T47D (cell line): ENCODE measurements at places on chromosomes 16 and 17.

GRCh38 chr16:50114357-50115129, 38.6 kb upstream of the TENT4B start:
- peak; percentile 6 for DNase-seq

DNA sequence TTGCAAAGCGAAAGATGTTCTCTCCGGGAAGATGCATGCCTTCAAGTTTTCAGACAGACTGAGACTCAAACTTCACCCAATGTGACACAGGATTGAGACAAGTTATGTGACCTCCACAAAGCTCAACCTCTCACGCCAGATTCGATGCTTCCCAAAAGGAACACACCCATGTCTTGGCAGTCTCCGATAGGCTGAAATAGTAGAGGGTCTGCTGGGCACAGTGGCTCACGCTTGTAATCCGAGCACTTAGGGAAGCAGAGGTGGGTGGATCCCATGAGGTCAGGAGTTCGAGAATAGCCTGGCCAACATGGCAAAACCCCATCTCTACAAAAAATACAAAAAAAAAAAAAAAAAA, 22.1 kb downstream of the ZFHX3 start:
- DNase-seq: no peak

DNA sequence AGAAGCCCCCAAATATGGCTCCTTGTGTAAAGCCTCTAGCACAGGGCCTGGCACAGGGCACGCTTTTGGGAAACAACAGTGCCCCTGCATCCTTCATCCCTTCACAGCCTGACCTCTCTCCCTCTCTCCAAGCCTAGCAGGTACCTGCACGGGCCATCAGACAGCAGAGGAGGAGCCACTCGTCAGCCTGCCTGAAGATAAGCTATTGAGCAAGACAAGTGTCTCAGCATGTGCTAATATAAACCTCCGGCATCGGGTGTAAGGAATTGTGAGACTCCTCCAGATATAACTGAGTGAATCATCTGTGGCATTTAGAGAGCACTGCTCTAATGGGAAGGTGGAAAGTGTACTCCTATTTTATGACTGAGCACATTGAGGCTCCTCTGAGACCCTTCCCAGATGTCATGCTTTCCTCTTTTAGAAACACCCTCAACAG, 38.3 kb downstream of the TBX4 start:
- no peak for DNase-seq

DNA sequence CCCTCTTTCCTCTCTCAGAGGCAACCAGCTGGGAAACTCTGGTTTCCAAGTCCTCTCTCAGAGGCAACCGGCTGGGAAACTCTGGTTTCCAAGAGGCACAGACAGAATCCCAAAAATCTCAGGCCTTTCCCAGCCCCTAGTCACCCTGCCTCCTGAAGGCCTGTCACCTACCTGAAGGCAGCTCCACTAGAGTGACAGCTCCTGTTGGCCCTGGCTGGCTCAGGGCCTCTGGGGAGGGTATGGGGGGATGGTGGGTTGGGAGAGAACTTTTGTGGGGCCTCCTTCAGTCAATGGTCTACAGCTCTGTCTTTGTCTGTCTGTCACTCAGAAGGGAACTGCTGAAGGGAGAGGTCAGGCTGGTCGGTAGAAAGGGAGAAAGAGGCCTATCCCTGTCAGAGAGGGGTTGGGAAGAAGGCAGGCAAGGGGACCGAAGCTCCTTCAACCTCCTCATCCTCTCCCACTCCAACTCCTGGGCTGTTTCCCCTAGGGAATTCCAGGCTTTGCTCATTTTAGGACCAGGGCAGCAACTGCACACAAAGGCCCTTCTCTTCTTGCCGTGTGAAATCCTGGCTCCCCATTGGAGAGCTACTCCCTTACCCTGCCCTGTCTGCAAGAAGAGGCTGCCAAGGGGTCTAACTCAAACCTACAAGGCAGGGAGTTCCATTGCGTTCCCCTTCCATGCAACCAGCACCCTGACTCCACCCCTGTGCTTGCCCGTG, 23.6 kb downstream of the COPZ2 start:
- no peak for DNase-seq

DNA sequence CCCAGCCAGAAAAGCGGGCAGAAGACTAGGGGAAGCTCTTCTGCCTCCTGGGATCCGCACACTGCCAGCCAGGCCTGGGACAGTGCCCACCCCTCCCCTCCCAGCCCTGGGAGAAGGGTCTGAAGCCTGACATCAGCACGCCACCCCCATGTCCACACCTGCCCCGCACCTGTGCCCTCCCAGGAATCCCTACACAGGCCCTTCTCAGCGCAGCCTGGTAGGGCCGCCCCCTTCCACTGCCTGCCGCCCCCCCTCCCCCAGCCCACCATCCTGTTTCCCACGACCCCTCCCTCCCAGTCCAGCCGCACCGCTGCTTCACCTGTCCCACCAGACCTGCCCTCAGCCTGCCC, 10.6 kb downstream of the ENPP7 start:
- DNase-seq: no peak

GRCh38 chr17:66549731-66550207, 247.4 kb downstream of the PRKCA start:
- DNase-seq: no peak

DNA sequence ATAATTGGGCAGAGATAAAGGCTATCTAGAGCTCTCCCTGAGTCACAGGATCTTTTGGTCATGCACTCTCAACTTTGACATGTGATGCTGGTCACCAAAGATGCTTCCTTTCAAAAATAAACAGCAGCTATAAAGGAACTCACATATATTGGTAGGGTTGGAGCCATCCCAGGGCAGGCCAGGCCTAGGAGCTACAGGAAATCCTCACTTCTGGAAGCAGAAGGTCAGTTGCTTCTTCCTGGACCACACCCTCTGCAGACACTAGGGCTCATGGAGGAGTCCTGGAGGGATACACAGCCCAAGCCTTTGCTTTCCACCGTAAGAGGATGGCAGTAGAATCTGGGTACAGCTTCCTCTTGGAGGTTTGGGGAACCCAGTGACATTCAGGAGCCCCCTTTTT, 24.6 kb downstream of the SOST start:
- no peak for DNase-seq

DNA sequence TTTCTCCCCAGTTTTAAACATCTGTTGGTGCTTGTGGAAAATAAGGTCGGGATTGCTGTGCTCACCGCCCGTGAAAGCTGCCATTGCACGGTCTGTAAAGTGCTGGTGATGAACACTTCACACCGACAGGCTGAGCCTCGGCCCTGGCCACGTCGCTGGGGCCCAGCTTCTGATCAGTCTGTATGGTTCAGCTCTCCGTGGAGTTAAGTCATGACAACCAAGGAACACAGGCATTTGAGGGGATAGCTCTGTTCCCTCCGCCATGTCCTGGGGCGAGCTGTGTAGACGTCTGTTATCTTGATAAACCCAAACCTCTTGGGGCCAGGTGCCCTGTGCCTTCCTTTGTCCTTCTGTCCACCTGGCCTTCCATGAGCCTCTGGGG, 110.6 kb downstream of the METRNL start:
- DNase-seq: no peak

GRCh38 chr16:26818393-26818792, 248.3 kb upstream of the C16orf82 start:
- DNase-seq: no peak

GRCh38 chr16:11635113-11635652, 33.1 kb upstream of the SNN start:
- DNase-seq: no peak

GRCh38 chr16:10597187-10597601, 16.8 kb upstream of the EMP2 start:
- DNase-seq: no peak

DNA sequence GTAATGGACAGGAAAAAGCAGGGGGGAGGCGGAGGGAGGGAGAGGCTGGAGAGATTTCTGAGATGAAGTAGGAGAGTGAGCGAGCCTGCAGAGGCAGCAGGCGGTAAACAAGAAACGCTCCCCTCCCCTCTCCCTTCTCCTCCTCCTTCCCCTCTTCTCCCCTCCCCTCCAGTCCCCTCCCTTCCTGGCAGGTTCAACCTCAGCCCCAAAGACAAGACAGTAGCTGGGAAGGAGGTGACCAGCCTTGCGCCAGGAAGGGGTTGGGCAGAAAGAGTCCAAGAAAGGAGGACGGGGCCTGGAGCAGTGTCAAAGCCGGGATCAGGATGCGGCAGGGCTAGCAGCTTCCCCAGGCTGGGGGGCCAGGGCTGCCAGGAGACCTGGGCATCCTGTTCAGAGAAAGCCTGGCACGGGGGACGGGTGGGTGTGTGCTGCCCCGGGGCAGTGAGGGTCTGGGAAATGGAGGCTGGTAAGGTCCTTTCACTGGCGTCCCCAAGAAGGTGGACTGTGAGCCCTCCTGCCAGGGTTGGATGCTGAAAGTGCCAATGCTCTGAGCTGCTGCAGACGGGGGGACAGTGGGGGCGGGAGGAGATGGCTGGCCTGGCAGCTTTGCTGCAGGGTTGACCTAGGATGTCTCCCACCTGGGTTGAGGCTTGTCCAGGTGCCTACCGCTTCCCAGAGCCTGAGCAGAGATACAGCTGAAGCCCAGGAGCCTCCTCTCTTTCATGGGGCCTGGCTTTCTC, 261.6 kb upstream of the TNRC6C start:
- no peak for DNase-seq

DNA sequence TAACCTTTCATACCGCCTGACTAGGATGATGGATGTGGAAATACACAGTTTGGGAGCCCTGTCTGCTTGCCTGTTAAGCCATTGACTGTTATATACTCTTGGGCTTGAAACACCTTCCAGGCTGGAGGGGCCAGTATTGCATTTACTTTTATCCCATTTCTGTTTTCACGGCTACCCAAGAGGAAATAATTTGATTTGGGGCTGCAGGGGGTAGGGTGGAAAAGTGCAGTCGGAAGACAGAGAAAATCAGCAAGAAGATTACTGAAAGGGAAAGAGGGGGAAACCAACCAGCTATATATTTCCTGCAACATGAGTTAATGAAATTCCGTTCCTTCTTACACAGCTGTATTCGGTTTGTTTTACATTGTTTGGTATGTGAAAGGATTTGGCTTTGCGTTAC, 202.5 kb downstream of the CDH13 start:
- DNase-seq: no peak

GRCh38 chr17:82844796-82845162, 5.0 kb upstream of the ZNF750 start:
- DNase-seq: no peak

DNA sequence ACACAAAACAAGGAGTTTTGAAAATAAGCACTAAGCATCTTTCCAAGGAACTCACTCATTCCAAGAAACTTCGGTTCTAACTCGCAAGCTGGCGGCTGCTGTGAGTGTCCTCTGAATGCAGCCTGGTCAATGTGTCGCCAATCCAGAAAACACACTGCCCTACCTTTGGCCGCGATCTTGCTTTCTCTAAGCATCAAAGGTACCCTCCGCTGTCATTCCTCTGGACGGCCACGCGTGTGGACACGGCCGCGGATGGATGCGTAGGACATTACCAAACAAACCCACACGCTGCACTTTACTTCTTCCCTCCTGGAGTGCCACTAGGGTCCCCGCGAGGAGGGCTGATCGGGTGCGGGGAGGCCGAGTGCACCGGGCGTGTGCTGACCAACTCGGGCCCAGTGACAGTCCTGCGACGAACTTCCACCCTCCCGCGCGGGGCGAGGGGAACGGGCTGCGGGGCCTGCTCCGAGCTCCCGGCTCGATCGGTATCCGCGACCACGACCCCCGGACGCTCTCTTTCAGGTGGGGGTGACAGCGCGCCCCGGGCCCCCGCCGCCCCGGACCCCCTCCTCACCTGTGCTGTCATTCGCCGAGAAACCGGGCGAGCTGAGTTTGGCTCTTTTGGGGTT, 1.1 kb downstream of the CREBBP start:
- peak; percentile 39 for DNase-seq

- no peak for DNase-seq
These were observed 13.7 kb upstream of the CD300E start for GRCh38 chr17:74637265-74637664.

GRCh38 chr16:30567991-30568638, 3.4 kb downstream of the ZNF688 start:
- DNase-seq: no peak

- no peak for DNase-seq
These were observed 11.6 kb downstream of the STH start for GRCh38 chr17:46010597-46011186.
